ENCODE measurements at places on chromosomes 4 and X. TPM values are rescaled to one million over a fixed set of nuclear protein-coding genes. Genes with fewer than 3 reads are reported as not detected.

- no peak for DNase-seq
Measured at GRCh38 chr4:26028133-26028792, 114.2 kb downstream of the SMIM20 start.

Gene USP17L12
- not detected for total RNA-seq

Gene ATP7A
- 9.7 TPM for total RNA-seq

- DNase-seq: no peak
Measured at GRCh38 chrX:96432647-96433046, 252.0 kb upstream of the DIAPH2 start.

DNA sequence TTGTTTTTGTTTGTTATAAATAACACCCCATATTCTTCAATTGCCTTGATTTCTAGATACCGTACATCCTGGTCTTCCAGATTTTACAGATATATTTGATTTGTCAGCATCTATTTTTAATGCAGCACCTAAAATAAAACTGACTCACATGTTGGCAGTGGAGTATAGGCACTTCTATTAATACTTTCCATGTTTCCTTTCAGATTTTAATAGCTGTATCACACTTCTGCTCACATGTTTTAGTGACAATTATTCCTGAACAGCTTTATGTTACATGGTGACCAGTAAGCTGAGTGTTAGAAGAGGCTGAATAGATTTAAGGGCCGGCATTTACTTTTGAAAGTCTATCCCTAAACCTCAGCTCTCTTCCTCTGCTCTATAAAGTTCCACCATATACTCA lies 46.1 kb downstream of the C4orf46 start:
- no peak for DNase-seq

DNA sequence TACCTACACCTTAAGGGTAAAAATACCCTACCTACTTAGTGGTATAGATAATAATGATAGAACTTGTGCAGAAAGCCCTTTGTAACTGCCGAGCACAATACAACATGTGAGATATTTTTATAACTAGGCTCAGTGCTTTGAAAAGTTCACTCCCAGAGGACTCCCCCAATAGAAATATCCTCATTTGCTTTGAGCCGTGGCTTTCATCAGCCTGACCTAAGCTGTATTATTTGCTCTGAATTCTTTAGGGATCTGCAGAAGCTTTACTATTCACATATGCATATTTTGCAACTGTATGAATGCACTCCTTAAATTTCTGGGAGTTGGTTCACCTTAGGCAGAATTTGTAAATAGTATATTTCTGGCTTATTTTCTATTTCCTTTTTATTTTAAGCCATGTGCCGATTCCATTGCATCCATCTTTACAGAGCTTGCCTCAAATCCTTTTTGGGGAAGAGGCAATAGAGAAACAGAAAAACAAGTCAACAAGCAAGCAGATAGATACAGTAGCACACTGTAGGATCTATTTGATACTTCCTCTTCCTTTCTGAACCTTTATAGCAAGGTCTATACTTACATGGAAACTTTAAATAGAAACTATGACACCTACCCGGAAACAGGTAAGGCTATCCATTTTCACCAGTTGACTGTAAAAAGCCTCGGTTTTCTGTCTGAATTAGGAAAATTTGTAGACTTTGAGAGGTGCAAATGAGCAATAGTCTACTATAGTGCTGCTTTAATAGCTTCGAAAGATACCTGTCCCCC lies 242.5 kb upstream of the VCX3A start:
- DNase-seq: no peak

- no peak for DNase-seq
Measured at GRCh38 chr4:97411356-97411755, 731.9 kb downstream of the STPG2 start.

DNA sequence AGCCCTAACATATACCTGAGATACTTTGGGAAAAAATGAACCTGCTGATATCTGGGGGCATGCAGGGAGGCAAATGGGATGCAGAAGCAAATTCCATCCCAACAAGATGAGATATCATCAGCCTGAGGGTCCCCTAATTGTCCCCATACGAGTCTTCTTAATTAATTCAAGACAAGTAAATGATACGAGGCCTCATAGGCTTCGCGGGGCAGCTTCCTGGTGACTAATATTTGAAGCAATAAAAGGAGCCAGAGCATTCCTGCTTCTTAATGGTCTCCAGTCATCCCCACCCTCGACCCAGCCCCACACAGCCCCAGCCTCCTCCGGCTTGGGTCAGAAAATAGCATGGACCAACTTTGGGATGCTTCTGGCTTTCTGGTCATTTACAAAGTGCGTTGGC lies 99.6 kb upstream of the MSX1 start:
- no peak for DNase-seq

DNA sequence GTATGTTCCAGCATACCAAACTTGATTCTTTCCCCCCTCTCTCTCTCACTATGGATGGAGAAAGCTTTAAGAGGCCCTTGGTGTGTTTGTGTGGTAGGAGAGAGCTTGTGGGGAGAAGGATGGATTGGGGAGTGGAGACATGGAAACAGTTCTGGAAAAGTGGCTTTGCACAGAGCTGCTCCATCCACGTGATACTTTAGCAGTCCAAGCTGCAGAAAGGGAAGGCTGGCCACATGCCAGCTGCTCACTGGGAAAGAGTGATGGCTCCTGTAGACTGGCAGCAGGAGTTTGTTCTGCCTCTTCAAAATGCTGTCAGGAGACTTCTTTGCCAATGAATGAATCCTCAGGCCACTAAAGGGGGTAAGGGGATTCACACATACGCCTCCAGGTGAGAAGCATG lies 21.7 kb upstream of the SEC24B start:
- peak; percentile 52 for DNase-seq

DNA sequence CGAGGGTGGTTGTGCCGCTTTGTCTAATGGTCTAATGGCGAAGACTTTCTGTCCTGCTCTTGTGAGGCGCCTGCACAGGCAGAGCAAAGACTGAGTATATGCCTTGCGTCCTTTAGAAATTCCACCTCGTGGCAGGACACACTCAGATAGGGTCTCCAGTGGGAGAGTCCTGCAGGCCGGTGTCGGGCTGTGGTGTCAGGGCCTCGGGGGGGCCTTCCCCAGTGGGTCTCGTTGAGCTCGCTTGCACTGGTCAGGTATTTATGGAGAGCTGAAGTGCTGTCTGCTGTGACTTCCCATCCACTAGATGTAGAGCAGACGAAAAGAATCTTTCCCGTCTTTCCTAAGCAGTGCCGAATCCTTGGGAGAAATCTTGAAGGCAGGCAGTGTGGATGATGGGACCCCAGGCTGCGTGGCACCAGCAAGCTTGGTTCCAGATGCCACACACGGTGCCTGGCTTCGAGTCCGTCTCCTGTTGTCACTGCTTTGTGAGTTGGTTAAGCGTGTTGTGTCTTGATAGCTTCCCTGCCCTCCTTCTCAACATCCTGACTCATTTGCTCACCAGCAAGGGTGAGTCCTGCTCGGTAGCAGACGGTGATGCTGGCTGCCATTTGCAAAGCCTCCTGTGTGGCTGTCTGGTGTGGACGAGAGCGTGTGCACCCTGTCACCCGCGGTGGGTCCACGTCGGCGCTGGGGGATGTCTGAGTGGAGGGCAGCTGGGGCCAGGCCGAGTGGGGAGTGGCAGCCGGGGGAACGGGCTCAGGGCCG lies 20.5 kb downstream of the MAEA start:
- DNase-seq: no peak

Gene C1QTNF7
- total RNA-seq: not detected

Gene STK26
- 0.38 TPM for total RNA-seq

Gene HTT
- 71.8 TPM for total RNA-seq

Gene PLAC1
- total RNA-seq: not detected

- DNase-seq: no peak
Measured at GRCh38 chr4:2936773-2937145, 26.4 kb downstream of the NOP14 start.
